ENCODE measurements at places on chromosomes 2 and 18.

GRCh38 chr18:76472829-76473228 lies 22.2 kb downstream of the ZNF516 start:
- no peak for DNase-seq

- no peak for DNase-seq
These were observed 79.6 kb downstream of the MBP start for GRCh38 chr18:77052983-77053309.

DNA sequence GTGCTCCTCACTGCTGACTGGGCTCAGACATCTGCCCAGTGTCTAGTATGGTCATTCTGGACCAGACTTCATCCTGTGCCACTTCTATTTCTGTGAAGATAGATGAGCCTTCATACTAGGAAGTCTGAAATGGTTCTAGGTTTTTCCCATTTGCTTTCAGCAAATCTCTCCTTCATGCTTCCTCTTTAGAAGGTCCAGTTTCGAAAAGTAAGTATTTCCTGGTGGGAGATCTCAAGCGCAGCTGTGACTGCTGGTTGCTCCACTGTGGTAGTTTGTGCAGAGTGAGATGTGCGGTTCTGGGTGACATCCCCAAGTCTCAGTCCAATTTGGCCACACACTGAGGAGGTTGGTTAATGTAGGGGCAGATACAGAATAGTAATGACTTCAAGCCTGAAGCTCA lies 14.4 kb downstream of the IL36B start:
- no peak for DNase-seq

DNA sequence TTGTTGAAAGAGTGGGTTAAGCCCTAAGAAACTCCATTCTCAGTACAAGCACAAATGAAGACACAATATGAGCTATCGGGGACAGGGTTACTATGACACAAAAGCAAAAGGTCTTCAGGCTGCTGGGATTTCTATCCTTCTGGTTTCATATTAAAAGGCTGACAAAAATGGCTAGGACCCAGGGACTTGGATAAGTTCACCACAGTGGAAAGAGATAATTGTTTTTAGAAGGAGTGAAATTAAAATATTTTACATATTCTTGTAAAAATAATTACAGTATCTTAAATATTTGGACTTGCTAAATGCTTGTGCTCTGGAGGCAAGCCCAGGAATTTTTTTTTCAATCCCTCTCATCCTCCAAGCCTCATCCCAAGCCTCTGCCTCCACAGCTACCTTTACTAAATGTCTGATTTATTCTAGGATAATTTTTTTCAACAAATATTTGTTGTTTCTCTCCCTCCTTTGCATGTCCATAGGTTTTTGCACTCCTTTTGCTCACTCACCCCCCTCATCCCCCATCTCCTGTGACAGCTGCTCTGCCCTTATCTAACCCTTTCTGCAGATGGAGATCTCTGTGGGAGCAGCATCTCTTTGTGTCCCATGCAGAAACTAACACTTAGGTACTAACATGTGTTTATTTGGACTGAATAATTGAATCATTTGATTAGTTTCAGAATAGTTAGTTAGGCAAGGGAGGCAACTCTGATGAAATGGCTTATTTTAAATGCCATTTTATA lies 47.8 kb upstream of the NABP1 start:
- no peak for DNase-seq

GRCh38 chr2:39435234-39435633 lies 1.9 kb downstream of the MAP4K3 start:
- no peak for DNase-seq
